CD14-positive monocyte (primary cell): ENCODE measurements at places on chromosomes 7 and 10. TPM values are rescaled to one million over a fixed set of nuclear protein-coding genes. Genes with fewer than 3 reads are reported as not detected.

The PVRIG gene
- 0.38 TPM for polyA plus RNA-seq

The HMX3 gene
- polyA plus RNA-seq, result not detected in 2 replicates

The SPACDR gene
- polyA plus RNA-seq, result 0.40 TPM

The NPVF gene
- polyA plus RNA-seq, result not detected

The GIMAP4 gene
- polyA plus RNA-seq, result 269 TPM

The SSC4D gene
- 0.38 and 0.56 TPM in 2 replicates for polyA plus RNA-seq

The ITGA8 gene
- not detected for polyA plus RNA-seq

The TAS2R3 gene
- polyA plus RNA-seq, result not detected in 2 replicates

- no peak overlapping the region for H3K4me3 ChIP-seq
- H3K27ac ChIP-seq, result no peak overlapping the region
- H3K4me1 ChIP-seq, result no peaks in the 10 kb centered on the region
- no peaks in the 10 kb centered on the region for H3K27me3 ChIP-seq
- DNase-seq, result no peak
Observed at GRCh38 chr7:65915921-65916657, 43.2 kb downstream of the VKORC1L1 start.

DNA sequence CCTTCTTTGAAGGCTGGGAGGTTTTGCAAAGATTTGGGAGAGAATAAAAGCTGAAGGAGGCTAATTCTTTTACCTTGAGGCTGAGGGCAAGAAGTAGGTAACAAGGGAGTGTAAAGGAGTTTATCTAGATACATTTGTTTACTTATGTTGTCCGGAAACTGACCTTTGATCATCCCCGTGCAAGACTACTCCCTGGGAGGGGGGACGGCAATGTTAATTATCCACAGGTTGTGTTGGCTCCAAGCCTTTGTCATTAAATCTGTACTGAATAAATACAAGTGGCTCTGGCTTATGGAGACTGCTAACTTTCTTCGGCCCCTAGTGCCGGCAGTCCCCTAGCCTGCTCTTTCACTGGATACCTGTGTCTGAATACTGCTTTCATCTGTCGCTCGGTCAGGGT lies 1250.6 kb upstream of the LRRTM3 start:
- H3K4me1 ChIP-seq, result no peaks in the 10 kb centered on the region
- DNase-seq, result no peak
- no peaks in the 10 kb centered on the region for H3K27me3 ChIP-seq
- no peaks in the 10 kb centered on the region for H3K36me3 ChIP-seq
- no peak overlapping the region for H3K27ac ChIP-seq

- no peak overlapping the region for H3K27ac ChIP-seq
- DNase-seq, result no peak
- H3K27me3 ChIP-seq, result no peaks in the 10 kb centered on the region
Observed at GRCh38 chr10:79394664-79395063, 47.4 kb downstream of the PPIF start.

GRCh38 chr10:65123120-65123519 lies 1601.9 kb downstream of the REEP3 start:
- H3K27ac ChIP-seq, result no peak overlapping the region
- H3K36me3 ChIP-seq, result no peaks in the 10 kb centered on the region
- H3K27me3 ChIP-seq, result no peaks in the 10 kb centered on the region
- no peak overlapping the region for H3K4me3 ChIP-seq

DNA sequence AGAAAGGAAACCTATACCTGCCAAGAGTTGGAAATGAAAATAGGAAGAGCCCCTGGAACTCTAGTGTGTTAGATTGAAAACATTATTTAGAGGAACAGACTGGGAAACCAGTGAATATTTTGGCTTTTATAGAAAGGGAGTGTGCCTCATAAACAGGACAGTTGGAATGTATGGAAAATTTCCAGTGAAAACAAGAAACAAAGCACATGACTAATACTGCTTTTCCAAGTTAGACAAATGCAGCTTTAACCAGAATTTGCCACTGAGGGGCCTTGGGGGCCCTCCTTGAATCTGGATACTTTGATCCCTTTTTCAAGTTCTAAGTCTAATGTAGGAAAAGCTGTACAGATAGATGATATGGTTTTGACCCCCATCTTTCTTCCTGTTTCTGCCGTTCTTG lies 21.2 kb downstream of the ITGB8 start:
- H3K36me3 ChIP-seq, result no peaks in the 10 kb centered on the region
- no peak for DNase-seq
- H3K4me3 ChIP-seq, result no peak overlapping the region
- no peaks in the 10 kb centered on the region for H3K4me1 ChIP-seq
- H3K27me3 ChIP-seq, result no peaks in the 10 kb centered on the region
- H3K27ac ChIP-seq, result no peak overlapping the region

- no peaks in the 10 kb centered on the region for H3K36me3 ChIP-seq
- peaks cover 29% of the 10 kb centered on the region for H3K4me1 ChIP-seq
- no peak for DNase-seq
Observed at GRCh38 chr10:16965740-16966447, 148.7 kb upstream of the RSU1 start.

DNA sequence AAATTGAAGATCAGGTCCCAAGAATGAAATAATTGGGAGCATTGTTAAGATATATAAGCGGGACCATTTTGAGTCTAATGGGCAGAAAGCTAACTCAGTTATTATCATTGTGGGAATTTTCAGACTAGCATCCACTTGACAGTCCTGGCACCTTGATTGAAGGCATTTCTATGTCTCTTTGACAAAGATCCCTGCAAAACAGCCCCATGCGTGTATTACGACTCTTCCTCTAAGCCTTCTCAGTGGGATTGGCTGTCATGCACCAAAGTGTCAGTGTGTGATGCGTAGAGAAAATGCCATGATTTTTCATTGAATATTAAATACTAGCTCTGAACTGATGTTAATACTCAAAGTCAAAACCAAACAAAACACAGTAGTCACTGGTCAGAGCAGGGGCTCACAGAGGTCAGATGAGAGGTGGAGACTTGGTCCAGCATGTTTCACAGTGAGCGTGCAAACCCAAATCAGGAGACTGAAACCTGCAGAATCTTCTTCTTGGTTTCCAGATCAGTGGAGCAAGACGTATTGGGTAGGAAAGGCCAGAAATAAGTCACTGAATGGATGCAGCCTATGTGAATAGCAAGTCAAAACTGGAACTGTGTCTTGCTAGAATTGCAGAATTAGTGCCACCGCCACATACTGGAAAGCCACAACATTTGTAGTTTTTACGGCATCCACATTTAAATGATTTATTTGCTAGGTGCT lies 303.6 kb upstream of the AKR1E2 start:
- no peak for DNase-seq
- no peak overlapping the region for H3K27ac ChIP-seq
- peaks cover 19% of the 10 kb centered on the region for H3K4me1 ChIP-seq
- H3K36me3 ChIP-seq, result no peaks in the 10 kb centered on the region
- H3K27me3 ChIP-seq, result no peaks in the 10 kb centered on the region

DNA sequence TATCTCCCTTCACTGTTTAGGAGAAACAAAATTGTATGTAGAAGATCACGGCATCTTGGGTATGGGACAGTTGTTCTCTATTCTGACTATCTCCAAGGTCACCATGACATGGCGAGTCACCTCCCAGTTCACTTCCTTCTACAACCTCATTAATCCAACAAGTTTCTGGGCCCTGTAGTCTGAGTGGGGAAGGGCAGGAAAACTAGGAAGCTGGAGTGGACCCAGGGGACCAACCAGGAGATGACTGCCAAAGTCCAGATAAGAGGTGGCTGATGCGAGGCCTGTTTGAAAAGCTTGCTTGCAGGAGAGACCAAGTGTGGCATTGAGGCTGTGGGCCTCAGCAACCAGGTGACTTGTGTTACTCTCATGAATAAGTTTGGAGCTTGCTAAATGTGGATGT lies 584.9 kb downstream of the TNS3 start:
- H3K27me3 ChIP-seq, result no peaks in the 10 kb centered on the region
- no peak overlapping the region for H3K27ac ChIP-seq
- no peak overlapping the region for H3K4me3 ChIP-seq
- no peaks in the 10 kb centered on the region for H3K4me1 ChIP-seq
- H3K36me3 ChIP-seq, result no peaks in the 10 kb centered on the region

- H3K27me3 ChIP-seq, result no peaks in the 10 kb centered on the region
- peak; percentile 42 for DNase-seq
- peaks cover 100% of the 10 kb centered on the region for H3K4me1 ChIP-seq
- H3K36me3 ChIP-seq, result no peaks in the 10 kb centered on the region
- H3K4me3 ChIP-seq, result no peak overlapping the region
Observed at GRCh38 chr10:14555807-14556206, 218.9 kb downstream of the FAM107B start.

GRCh38 chr10:15211464-15211979 lies 43.0 kb upstream of the NMT2 start:
- no peak overlapping the region for H3K4me3 ChIP-seq
- no peak for DNase-seq
- no peak overlapping the region for H3K27ac ChIP-seq
- H3K27me3 ChIP-seq, result no peaks in the 10 kb centered on the region
- no peaks in the 10 kb centered on the region for H3K36me3 ChIP-seq

- H3K4me1 ChIP-seq, result peaks cover 6% of the 10 kb centered on the region
- no peak overlapping the region for H3K27ac ChIP-seq
- DNase-seq, result no peak
- H3K27me3 ChIP-seq, result no peaks in the 10 kb centered on the region
Observed at GRCh38 chr7:70006261-70006920, 408.1 kb downstream of the AUTS2 start.

GRCh38 chr10:3574451-3574850 lies 210.6 kb downstream of the KLF6 start:
- no peak overlapping the region for H3K27ac ChIP-seq
- no peaks in the 10 kb centered on the region for H3K36me3 ChIP-seq
- no peaks in the 10 kb centered on the region for H3K27me3 ChIP-seq
- H3K4me1 ChIP-seq, result peaks cover 10% of the 10 kb centered on the region
- DNase-seq, result no peak

DNA sequence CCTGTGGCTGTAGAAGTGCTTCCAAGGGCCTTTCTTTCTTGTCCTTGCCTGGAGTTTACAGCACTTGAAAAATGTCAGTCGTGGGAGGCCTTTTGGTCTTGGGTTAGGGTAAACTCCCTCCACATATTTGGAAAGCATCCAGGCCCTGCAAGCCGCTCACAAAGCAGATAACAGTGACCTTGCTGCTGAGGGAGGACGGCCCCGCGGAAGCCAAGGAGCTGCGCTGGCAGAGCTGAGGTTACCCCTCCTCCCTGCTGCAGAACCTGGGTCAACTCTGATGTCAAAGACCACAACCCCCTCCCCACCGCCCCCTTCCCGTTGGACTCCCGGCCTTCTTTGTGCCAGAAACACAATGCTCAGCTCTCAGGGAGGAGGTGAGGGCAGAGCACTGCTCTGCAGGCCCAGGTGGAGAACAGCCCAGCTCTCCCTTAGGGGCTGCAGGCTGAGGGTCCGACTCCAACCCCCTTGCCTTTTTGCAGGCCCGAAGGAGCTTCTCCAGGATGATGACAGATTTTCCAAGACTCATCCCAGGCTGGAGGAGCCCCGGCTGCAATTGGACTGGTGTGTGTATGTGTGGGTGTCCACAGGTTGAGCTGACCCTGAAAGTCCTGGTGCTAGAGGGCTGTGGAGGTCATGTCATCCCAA lies 957.6 kb upstream of the ZNF722 start:
- no peak overlapping the region for H3K4me3 ChIP-seq
- no peaks in the 10 kb centered on the region for H3K4me1 ChIP-seq
- DNase-seq, result no peak
- no peak overlapping the region for H3K27ac ChIP-seq

GRCh38 chr7:22677680-22678079 lies 49.3 kb upstream of the IL6 start:
- peak; percentile 18 for DNase-seq
- peaks cover 45% of the 10 kb centered on the region for H3K4me1 ChIP-seq
- H3K27ac ChIP-seq, result no peak overlapping the region
- H3K27me3 ChIP-seq, result no peaks in the 10 kb centered on the region
- no peaks in the 10 kb centered on the region for H3K36me3 ChIP-seq

DNA sequence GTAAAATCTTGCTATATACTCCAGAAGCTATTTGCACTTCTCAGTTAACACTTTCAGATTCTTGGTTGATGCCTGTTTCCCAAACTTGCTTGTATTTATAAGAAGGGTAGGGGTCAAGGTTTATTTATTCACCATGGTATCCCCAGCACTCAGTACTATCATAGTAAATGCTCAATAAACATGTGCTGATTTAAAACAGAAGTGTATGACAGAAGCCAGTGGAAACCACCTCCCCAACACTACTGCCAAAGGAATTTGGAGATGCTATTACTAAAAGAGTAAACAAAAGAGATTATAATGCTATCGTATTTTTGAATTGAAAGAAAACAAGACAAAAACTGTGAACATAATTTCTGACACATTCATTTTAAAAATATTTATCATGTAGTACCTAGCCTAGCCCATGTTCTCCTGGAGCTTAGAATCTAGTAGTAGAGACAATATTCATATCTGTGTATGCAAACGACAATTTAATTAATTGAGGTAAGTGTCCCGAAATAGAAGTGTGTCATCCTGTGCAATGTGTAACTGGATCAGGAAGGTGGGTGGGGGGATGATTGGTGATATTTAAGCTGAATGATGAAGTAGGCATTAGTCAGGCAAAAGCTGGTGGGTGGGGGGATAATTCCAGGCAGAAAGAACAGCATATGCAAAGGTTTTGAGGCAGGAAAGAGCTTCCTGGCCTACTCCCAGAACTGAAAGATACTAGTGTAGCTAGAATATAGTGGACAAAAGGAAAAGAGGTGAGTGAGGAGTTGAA lies 77.5 kb downstream of the HGF start:
- H3K27me3 ChIP-seq, result no peaks in the 10 kb centered on the region
- H3K27ac ChIP-seq, result no peak overlapping the region
- DNase-seq, result no peak
- H3K36me3 ChIP-seq, result no peaks in the 10 kb centered on the region
- H3K4me3 ChIP-seq, result no peak overlapping the region
- H3K4me1 ChIP-seq, result no peaks in the 10 kb centered on the region

- no peaks in the 10 kb centered on the region for H3K36me3 ChIP-seq
- no peak for DNase-seq
- H3K4me1 ChIP-seq, result no peaks in the 10 kb centered on the region
Observed at GRCh38 chr10:660413-660969, 29.0 kb downstream of the DIP2C start.

DNA sequence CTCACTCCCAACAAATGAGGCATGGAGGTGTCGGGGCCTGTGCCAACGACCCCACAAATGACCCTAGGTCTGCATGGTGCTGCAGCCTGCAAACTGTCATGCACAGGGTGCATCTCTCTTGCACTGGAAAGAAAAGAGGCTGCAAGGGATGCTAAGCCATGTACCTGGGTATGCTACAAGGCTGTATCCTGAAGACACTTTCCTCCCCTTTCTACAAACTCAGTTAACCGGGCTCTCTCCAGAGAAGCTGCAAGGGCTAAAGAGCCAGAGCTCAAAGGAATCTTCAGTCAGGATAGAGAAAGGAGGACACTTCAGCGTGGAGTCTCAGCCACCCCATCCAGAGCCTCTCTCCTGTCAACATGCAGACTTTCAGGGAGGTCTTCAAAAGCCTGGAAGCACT lies 449.0 kb downstream of the GRID1 start:
- no peaks in the 10 kb centered on the region for H3K36me3 ChIP-seq
- no peak overlapping the region for H3K27ac ChIP-seq
- no peaks in the 10 kb centered on the region for H3K4me1 ChIP-seq
- no peak for DNase-seq
- H3K4me3 ChIP-seq, result no peak overlapping the region
